ENCODE measurements at places on chromosomes 2 and 18. TPM values are rescaled to one million over a fixed set of nuclear protein-coding genes. Genes with fewer than 3 reads are reported as not detected.

The TSPYL6 gene
- polyA plus RNA-seq, result 0.10 TPM

The SOWAHC gene
- polyA plus RNA-seq, result 6.4 TPM

The FRZB gene
- polyA plus RNA-seq, result 24.1 TPM

DNA sequence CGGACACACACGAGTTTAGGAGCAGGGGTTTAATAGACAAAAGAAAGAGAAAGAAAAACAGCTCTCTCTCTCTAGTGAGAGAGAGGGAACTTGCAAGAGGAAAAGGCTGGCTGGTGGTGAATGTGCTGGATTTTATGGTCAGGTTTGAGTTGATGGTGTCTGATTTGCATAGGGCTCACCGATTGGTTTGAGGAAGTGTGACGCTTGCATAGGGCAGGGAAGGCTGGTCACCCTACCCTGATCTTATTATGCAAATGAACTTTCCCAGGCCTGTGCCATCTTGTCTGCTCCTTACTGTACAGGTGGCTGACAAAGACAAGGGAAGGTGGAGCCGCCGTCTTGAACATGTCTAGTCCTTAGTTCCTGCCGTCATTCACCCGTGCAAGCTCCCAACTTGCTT is 408.9 kb downstream of the RIT2 start:
- no peak for DNase-seq

- DNase-seq, result no peak
Observed at GRCh38 chr2:85692039-85692645, 2.0 kb upstream of the GNLY start.

DNA sequence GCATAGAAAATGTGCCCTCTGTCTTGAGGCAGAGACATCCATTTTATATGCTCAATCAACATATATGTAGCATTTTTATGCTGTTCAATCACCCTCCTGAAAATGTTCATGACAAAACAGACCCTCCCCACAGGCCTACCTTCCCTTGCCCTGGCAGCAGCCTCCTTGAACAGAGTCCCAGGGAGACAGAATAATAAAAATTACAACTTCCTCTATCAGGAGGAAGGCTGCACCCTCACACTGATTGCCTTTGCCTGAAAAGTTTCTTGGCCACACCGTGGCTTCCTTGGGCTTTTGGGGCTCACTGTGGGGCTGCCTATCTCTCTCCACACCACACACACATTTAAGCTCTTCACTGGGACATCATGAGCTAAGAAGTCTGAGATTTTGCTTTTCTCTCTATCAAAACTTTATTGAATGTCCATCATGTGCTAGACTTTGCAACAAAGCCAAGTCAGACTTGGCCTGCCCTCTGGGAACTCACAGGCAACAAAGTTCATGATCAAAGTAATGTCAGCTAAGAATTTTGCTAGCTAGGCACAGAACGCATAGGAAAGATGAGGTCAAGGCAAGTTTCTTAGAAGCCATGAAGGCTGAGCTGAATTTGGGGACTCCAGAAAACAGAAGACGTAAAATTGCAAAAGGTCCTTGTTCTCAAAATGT is 101.6 kb downstream of the BCL2L11 start:
- no peak for DNase-seq

DNA sequence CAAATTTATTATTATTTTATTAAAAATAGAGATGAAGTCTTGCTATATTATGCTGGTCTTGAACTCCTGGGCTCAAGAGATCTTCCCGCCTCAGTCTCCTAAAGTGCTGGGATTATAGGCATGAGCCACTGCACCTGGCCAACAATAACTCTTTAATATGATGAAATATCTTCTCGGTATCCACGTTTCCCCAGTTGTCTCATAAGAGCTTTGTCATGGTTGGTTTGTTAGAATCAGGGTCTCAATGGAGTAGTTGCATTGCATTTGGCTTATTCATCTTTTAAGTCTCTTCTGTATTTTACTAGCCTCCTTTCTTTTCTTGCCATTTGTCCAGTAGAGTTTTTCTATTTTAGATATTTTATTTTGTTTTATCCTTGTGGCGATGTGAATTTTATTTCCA is 32.7 kb upstream of the DLX2 start:
- no peak for DNase-seq

GRCh38 chr2:127573298-127573697 is 37.8 kb downstream of the MYO7B start:
- no peak for DNase-seq

All from forelimb muscle (tissue), 1 donor.